Activated effector memory CD4-positive, alpha-beta T cell treated with Interleukin-2 at 50 U/mL for 16 hours (primary cell): ENCODE measurements at places on chromosomes 2 and 18.
A peak's percentile ranks its signal among the peaks of the same experiment; 100 is the strongest.

- no peak for DNase-seq
These were observed 109.4 kb downstream of the PARD3B start for GRCh38 chr2:204654669-204655068.

- DNase-seq, result peak; percentile 38
These were observed 15.4 kb downstream of the HK2 start for GRCh38 chr2:74849228-74849892.

- no peak for DNase-seq
These were observed 3.5 kb downstream of the NEDD4L start for GRCh38 chr18:58047556-58047882.

DNA sequence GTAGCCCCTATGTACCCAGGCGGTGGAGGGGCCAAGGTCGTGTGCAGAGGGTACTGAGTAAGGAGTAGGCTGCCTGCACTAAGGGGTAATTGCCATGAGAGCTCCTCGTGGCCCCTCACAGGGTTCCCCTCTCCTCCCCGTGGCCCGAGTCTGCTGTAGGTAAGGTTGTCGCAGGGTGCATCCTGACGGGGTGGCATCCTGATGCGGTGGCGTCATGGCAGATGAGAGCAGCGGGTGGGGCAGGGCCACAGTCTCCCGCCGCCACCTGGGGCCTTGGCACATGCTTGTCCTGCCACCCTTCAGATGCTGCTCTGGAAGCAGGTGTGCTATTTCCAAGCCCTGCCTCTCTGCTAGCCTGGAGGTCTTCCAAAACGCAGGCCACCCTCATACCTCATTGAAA, 89.7 kb downstream of the EIPR1 start:
- no peak for DNase-seq

- DNase-seq, result no peak
These were observed 508.8 kb downstream of the ZEB2 start for GRCh38 chr2:144011098-144011497.
